ENCODE measurements at places on chromosomes 7 and 10.

GRCh38 chr10:35331894-35332640, 4.2 kb upstream of the CCNY start:
- no peak for DNase-seq

- peak; percentile 68 for DNase-seq
These were observed 1.4 kb downstream of the CAV1 start for GRCh38 chr7:116525913-116526861.

- no peak for DNase-seq
These were observed 92.5 kb upstream of the AHR start for GRCh38 chr7:17205910-17206309.

DNA sequence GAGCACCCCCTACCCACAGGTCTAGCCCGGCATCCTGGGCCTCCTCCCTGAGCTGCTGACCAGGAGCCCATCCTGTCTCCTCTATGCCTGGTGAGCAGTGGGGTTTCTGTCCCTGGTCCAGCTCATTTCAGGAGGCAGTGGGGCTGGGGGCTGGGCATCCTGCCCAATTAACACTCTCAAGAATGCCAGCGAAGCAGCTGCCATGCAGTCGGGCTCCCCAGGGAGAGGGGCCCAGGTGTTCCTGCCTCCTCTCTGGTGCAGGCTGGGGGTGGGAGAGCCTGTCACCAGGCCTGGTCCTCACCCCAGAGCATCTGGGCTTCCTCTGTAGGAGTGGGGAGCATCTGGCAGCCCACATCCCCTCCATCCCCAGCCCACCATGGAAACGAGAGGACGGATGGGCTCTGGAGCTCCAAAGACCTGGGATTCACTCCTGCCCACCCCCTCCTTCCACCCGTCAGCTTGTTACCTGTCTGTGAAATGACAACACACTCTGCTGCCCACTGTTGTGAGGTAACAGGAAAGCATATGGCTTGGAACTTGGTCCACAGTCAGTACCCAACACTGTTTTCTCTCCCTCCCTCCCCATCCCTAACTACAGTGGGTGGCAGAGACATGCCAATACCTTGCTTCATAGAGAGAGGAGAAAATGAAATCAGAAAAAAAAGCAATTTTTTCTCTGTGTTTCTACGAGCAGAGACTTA, 69.1 kb downstream of the SLIT1 start:
- DNase-seq, result peak; percentile 2

GRCh38 chr10:1316809-1317143, 260.6 kb downstream of the WDR37 start:
- no peak for DNase-seq

- DNase-seq, result no peak
These were observed 198.8 kb downstream of the GRID1 start for GRCh38 chr10:86167762-86168128.

DNA sequence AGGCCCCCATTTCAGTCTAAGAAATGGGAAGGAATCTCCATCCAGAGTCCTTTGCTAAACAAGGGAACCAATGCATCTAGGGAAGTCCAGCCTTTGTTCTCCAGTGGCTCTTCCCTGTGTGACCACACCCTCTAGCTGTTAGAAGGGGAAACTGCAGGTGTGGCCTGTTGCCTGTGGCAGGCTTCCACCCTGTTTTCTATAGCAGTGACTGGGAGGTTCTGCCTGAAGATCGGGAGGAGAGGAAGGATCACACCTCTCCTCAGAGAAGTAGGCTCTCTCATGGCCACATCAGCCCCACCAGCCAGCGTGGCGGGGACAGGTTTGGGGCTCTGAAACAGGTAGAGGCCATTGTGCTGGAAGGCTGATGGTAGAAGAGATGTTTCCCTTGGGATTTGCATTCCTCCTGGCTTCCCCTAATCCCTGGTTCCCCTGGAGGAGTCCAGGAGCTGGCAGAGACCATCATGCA, 47.7 kb upstream of the TRIM8 start:
- DNase-seq, result peak; percentile 49

GRCh38 chr10:63467841-63468240, 2.1 kb upstream of the JMJD1C start:
- DNase-seq, result no peak

DNA sequence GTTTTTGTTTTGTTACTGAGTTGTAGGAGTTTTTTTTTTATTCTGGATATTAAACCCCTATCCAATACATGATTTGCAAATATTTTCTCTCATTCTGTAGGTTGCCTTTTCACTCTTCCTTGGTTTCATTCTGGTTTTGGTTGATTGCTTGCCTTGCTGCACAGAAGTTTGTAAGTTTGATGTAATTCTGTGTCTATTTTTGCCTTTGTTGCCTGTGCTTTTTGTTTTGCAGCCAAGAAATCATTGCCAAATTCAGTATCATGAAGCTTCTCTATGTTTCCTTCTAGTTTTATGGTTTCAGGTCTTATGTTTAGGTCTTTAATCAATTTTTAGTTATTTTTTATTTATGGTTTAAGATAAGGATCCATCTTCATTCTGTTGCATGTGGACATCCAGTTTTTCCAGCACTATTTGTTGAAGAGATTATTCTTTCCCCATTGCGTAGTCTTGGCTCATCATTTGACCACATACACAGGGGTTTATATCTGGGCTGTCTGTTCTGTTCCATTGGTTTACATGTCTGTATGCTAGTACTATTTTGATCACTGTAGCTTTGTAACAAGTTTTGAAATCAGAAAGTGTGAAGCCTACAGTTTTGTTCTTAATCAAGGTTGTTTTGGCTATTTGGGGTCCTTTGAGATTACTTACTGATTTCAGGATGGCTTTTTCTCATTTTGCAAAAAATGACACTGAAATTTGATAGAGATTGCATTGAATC, 26.4 kb downstream of the BMPR1A start:
- no peak for DNase-seq

- no peak for DNase-seq
These were observed 110.7 kb downstream of the CYTH3 start for GRCh38 chr7:6161463-6162330.

GRCh38 chr10:110919971-110920881, 822 bp downstream of the SHOC2 start:
- peak; percentile 28 for DNase-seq

DNA sequence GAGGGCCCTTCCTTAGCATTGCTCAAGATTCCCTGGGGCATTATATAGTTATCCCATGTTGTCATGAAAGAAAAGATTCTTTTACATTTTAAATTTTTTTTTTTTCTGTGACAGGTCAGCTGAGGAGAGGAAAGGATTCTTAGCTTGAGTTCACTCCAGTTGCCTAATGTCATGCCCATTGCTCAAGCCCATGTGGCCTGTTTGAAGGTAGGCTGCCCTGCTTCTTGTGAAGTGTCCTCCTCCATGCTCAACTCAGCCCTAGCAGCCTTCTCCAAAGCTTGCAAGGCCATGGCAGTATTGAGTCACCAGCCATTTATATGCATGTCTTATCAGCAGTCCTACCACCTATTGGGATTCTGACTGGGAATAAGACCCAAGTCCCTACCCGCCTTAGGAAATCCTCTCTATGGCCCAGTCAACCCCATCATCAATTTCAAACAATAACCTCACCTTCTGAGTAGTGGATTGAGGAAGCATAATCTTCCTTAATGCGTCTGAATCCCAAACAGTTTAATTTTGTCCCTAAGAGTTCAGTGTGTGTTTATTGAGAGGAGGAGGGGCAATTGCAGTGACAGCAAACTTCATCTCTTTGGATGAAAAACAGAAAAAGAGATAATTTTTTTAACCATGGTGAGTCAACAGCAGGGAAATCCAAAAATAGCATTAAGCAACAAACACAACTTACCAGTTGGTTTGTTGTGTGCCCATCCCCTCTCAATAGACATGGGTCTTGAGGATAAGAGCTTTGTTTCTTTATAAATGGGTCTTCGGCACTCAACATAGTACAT, 38.6 kb upstream of the WASL start:
- DNase-seq, result no peak

DNA sequence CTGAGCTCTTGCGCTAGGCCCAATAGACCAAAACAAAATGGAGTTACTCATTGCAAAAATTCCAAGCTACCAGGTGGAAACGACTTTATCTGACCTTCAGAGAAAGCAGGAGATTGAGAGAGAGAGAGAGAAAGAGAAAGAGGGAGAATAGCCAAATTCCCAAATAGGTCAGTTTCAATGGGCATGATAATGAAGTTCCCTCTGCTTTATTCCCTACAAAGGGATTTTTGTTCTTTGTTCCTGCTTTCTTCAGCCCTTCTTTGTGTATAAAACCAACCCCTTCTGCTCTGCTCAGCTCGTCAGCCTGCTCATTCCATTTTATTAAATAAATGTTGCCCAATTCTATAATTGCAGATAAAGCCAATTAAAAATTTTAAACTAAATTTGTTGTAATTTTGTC, 45.0 kb upstream of the GPR37 start:
- DNase-seq, result no peak

DNA sequence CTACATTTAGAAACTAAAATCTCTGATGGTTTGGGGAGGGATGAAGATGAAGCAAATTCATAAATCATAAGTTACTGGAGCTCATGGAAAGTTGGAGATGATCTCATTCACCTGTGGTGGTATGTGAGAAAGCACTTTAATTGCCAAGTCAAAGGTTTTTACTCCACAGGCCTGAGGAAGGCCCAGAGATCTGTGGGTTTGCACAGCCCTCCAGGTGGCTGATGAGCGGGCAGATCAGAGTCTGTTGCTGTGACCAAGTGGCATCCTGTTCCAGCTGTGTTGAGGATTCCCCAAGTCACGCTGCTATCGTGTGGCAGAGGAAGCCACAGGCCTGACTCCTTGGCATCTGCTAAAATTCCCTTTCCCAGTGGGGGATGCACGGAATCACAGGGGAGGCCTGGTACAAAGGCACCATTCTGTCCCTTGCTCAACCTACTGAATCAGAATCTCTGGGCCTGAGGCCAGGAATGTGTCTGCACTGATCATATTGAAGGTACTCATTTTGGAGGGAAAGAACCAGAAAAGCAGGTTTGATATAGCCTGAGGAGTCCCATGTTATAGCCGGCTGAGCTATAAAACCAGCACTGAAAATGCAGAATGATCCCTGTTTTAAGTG, 19.7 kb upstream of the DDC start:
- no peak for DNase-seq

DNA sequence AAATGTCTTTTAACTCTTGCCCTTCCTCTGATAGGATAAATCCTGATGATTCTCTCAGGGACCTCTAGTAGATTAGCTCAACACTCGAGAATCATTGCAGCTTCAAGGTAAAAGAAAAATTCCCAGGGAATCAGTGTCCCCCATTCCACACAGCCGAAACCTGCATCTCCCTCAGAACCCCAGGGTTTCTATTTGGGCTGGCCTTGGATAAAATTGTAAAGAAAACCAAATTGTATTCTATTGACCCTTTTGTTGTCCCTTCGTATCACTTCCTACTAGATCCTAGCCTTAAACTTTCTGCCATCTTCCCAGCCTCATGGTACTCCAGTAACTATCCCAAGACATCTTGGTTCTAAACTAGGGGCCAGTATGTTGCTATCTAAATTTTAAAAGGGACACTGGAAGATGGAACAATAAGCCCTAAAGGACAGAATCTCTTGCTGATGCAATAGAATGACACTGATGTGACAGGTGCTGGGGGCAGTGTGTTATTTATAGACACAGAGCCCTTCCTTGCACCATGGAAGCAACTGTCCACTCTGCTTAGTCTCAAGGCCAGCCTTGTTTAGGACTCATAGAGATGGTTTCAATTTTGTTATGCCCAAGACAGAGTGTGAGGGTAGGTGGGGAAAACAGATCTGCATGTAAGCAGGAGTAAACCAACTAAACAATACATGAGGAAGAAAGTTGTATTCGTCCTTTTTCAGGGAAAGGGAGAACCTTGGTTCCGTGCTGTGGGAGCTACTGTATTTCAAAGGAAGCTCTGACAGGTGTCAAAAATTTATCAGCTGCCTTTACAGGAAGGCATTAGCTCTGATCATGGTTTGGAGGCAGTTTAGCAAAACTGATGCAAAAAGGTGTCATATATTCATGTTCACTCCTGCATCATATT, 7.6 kb downstream of the ASB15 start:
- no peak for DNase-seq

- DNase-seq, result peak; percentile 68
These were observed 870 bp downstream of the FZD1 start for GRCh38 chr7:91264924-91265681.

DNA sequence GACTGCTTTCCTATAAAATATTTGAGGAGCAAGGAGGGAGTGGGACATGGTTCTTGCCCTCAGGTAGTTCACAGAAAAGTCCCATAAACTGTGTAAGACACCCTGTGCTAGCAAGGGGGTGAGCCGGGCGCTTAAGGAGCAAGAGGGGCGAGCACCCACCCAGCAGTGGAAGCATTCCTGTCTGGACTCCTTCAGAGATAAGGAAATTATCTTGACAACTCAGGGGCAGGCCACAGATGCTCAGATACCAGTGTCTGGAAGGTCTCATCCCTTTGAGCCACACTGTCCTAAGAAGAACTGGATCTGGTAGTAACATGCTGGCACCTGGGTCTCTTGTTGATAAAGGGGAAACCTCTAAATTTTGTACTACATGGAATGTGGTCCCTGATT, 54.1 kb downstream of the DAGLB start:
- no peak for DNase-seq

DNA sequence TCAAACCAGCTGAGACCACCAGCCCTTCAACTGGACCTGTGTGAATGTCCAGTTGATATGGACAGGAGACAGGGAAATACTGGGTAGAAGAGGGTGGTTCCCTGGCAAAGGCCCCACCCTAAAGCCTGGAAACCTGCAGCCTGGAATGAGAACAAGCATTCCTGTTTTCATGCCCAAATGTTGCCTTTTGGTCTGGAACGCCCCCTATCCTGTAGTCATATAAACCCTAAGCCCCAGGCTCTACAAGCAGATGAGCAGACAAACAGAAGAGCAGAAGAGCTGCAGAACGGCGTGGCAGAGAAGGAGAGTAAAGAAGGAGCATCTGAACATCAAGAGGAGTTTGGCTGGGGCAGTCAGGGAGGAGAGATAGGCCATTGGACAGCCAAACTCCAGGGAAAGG, 38.4 kb downstream of the SYPL1 start:
- no peak for DNase-seq

- DNase-seq, result no peak
These were observed 338 bp downstream of the SDK1 start for GRCh38 chr7:3301449-3301731.

DNA sequence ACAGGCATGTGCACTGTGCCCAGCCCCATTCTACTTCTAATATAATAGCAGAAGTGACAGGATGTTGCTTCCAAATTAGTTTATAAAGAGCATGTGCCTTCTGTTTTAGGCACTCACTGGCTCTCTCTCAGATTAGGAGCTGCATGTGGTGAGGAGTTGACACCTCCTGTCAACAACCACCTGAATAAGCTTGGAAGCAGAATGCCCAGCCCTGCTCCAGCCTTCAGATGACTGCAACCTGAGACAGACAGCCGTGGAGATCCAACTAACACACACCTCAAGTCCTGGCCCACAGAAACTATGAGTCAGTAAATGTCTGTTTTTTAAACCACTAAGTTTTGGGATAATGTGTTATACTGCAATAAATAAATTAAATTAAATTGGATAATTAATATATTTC, 54.5 kb downstream of the PARD3 start:
- no peak for DNase-seq

- DNase-seq, result no peak
These were observed 179.4 kb downstream of the CPEB3 start for GRCh38 chr10:92111336-92111939.

GRCh38 chr10:27815846-27816245, 70.2 kb upstream of the MKX start:
- DNase-seq, result no peak

GRCh38 chr7:134962270-134962780, 24.0 kb upstream of the AGBL3 start:
- DNase-seq, result no peak
